ENCODE measurements at places on chromosomes 12 and 14.

DNA sequence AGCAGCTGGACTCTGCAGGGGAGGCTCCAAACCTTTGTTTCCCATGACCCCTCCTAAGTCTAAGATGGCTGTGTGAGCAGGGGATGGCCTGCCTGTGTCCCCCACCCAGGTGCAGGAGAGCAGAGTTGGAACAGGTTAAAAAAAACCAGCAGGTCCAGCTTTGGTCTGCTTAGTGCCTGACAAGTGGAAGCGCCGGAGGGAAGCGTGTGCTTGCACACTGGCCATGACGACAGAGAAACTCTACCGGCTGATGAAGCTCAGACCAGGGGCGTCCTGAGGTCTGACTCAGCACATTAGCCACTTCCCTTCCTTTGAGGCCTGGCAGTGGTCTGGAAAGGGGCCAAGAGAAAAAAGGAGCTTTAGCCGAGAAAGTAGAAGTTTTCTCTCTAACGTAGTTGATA is 280.1 kb downstream of the VRK1 start:
- no peak for DNase-seq

DNA sequence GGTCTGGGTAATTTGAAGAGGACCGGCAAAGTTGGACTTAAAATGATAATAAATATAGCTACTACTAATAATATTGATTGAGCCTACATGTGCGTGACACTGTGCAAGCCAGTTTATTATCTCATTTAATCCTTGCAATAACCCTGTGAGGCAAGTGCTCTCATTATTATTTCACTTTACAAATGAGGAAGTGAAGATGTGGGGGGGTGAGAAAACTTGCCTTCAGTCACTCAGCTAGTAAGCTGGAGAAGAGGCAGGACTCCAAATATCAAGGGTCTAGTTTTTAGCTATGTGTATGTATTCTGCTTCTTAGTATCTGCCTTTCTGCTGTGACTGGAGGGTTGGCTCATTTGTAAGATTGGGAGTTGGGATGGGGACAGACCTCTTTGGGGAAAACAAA is 39.2 kb downstream of the NPAS3 start:
- DNase-seq, result no peak

DNA sequence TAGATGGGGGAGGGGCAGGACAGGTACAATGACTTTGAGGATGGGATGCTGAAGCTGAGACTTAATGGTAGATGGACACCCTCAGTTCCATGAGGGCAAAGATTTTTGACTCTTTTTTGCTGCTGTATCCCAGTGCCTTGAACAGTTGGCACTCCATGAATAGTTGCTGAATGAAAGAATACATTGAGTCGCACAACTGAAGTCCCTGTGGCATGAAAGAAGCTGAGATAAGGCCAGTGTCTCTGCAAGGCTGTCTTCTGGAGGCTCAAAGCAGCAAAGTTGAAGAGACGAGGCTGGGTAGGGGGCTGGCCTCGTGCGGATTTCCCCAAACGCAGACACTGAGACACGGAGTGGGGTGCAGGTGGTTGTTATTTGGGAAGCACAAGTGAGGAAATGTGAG is 179.3 kb downstream of the ADCK1 start:
- no peak for DNase-seq

DNA sequence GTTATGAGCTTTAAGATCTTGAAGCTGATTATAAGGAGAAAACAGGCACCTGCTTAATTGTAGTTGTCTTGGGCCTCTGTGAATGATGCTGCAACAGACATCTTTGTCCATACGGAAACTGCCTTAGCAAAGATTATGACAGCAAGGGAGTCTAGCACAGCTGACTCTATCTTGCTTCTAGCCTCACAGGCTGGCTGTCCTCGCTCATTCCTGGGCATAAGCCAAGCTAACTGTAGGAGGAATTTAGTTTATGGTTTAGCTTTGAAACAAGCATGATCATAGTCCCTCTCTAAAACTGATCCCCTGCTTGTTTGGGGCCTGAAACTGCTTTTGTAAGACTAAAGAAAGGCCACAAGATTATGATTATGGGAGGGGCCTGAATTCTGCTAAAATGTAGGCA is 74.3 kb upstream of the C14orf132 start:
- DNase-seq, result no peak

DNA sequence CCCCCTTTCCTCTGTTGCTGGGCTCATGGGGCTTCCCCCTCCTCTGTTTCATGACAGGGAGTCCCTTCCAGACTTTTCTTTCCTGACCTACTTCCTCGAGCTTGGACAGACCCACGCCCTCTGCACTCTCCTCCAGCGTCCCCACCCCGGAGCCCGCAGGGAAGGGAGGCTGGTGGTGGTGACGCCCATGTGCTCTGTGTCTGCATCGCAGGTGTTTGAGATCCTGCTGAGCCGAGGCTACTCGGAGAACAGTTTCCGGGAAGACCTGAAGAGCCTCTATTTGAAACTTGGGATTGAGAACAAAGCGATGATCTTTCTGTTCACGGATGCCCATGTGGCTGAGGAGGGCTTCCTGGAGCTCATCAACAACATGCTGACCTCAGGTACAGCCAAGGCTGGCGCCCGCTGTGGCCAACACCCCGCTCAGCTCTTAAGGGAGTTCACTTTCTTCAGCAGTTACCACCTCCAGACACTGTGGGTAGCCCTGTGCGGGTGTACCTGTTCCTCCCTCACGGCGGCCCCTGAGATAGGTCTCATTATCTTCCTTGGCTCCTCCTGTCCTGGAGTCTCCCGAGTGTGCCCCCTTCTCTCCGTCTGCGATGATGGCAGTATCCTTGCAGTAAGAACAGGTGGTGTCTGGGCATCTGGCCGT is 85.6 kb downstream of the CCDC92 start:
- DNase-seq, result no peak
